ENCODE measurements at places on chromosomes 2 and 18.

DNA sequence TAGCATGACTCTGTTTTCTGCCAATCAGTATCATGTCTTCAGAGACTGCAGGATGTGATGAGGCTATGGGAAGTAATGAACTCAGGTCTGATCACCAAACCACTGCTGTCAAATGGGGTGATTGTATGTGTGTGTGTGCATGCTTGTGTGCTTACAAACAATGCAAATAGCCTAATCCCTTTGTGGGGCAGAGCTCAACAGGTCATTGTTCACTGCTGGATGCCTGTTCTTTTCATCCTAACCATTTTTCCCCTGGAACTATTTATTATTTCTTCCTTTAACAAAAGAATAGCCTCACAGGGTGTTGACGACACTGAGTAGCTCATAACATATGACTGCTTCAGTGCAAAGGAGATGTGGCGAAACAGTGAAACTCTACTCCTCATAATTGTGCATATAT lies 55.9 kb downstream of the NXPH2 start:
- no peak overlapping the region for H3K27ac ChIP-seq
- H3K4me1 ChIP-seq, result no peaks in the 10 kb centered on the region
- H3K36me3 ChIP-seq, result no peaks in the 10 kb centered on the region
- DNase-seq, result no peak

GRCh38 chr2:202815548-202816360 lies 55.8 kb downstream of the ICA1L start:
- no peak overlapping the region for H3K4me3 ChIP-seq
- no peak for DNase-seq
- no peak overlapping the region for H3K27ac ChIP-seq
- peaks cover 10% of the 10 kb centered on the region for H3K36me3 ChIP-seq

GRCh38 chr18:72672364-72673184 lies 128.4 kb upstream of the CBLN2 start:
- no peaks in the 10 kb centered on the region for H3K27me3 ChIP-seq
- no peaks in the 10 kb centered on the region for H3K36me3 ChIP-seq
- H3K4me1 ChIP-seq, result no peaks in the 10 kb centered on the region
- H3K27ac ChIP-seq, result no peak overlapping the region

GRCh38 chr2:95539290-95539689 lies 52.5 kb upstream of the TRIM43 start:
- H3K4me3 ChIP-seq, result no peak overlapping the region
- no peaks in the 10 kb centered on the region for H3K36me3 ChIP-seq
- no peak overlapping the region for H3K27ac ChIP-seq
- H3K27me3 ChIP-seq, result peaks cover 11% of the 10 kb centered on the region
- DNase-seq, result no peak

DNA sequence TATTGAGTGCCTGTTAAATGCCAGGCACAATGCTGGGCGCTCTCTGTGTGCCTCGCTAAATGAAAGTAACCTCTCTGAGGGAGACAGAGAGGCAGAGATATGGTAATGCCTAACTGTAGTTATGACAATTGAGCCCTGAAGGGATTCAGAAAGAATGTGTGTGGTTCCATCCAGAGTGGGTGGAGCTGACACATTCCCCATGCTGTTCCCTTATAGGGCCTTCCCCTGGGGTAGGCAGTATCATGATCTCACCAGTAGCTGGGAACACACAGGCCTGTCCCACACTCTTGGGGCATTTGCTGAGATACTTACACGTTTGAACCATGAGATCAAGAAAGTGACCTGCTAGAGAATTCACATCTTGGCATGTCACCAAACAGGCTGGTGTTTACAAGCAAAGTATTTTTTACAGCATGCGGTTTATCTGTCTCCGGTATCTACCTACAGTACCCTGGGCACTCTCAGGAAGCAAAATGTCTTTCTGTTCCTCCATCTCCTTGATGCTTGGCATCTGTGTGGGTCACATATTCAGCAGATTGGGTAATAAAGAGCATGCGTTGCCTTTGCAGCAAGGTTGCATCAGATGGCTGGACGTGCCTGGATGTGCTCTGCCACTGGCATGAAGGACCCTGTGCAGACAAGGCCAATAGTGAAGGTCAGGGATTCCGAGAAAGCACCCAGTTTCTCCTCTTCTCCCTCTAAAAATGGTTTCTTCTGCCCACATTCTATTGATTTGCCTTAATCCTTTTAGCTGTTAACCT lies 9.4 kb downstream of the CTIF start:
- H3K4me3 ChIP-seq, result no peak overlapping the region
- no peak for DNase-seq
- H3K36me3 ChIP-seq, result no peaks in the 10 kb centered on the region
- H3K4me1 ChIP-seq, result no peaks in the 10 kb centered on the region
- H3K27ac ChIP-seq, result no peak overlapping the region

GRCh38 chr2:120237491-120237902 lies 14.3 kb upstream of the TMEM185B start:
- H3K4me1 ChIP-seq, result peaks cover 9% of the 10 kb centered on the region
- H3K27me3 ChIP-seq, result no peaks in the 10 kb centered on the region
- H3K36me3 ChIP-seq, result peaks cover 2% of the 10 kb centered on the region
- H3K4me3 ChIP-seq, result no peak overlapping the region

DNA sequence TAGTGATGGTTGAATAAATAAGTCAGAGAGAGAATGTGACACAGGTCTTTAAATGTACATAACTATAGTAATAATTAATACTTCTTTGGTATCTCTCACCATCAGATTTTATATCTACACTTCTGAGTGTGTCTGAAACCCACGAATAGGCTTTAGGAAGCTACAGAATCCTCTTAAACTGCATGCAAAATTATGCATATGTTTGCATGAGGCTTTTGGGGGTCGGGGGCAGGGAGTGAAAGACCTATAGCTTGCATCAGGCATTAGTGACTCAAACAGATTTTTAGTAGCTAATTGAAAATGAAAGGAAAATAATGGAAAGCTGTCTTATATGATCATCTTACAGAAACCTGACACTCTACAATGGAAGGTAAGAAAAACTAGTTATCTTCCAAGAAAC lies 14.9 kb downstream of the LRPPRC start:
- H3K27me3 ChIP-seq, result no peaks in the 10 kb centered on the region
- peaks cover 35% of the 10 kb centered on the region for H3K36me3 ChIP-seq
- H3K4me3 ChIP-seq, result no peak overlapping the region
- H3K27ac ChIP-seq, result no peak overlapping the region
- H3K4me1 ChIP-seq, result peaks cover 6% of the 10 kb centered on the region

GRCh38 chr18:41977233-41977632 lies 22.2 kb downstream of the PIK3C3 start:
- peaks cover 25% of the 10 kb centered on the region for H3K4me1 ChIP-seq
- H3K4me3 ChIP-seq, result no peak overlapping the region

- DNase-seq, result no peak
- H3K27me3 ChIP-seq, result peaks cover 16% of the 10 kb centered on the region
- no peak overlapping the region for H3K27ac ChIP-seq
- no peak overlapping the region for H3K4me3 ChIP-seq
- H3K36me3 ChIP-seq, result no peaks in the 10 kb centered on the region
These were observed 58.5 kb upstream of the SLC16A14 start for GRCh38 chr2:230127195-230127594.

- H3K4me1 ChIP-seq, result no peaks in the 10 kb centered on the region
- H3K27me3 ChIP-seq, result no peaks in the 10 kb centered on the region
- H3K27ac ChIP-seq, result no peak overlapping the region
- no peaks in the 10 kb centered on the region for H3K36me3 ChIP-seq
- H3K4me3 ChIP-seq, result no peak overlapping the region
These were observed 39.9 kb upstream of the COBLL1 start for GRCh38 chr2:164881524-164881923.

GRCh38 chr2:150679456-150680120 lies 192.1 kb upstream of the RND3 start:
- no peaks in the 10 kb centered on the region for H3K36me3 ChIP-seq
- H3K4me3 ChIP-seq, result no peak overlapping the region
- DNase-seq, result no peak
- no peak overlapping the region for H3K27ac ChIP-seq
- no peaks in the 10 kb centered on the region for H3K4me1 ChIP-seq

- H3K36me3 ChIP-seq, result no peaks in the 10 kb centered on the region
- no peak overlapping the region for H3K4me3 ChIP-seq
- DNase-seq, result no peak
- peaks cover 22% of the 10 kb centered on the region for H3K27me3 ChIP-seq
These were observed 226.9 kb downstream of the CYRIA start for GRCh38 chr2:16438613-16439321.

GRCh38 chr2:43276962-43277391 lies 50.6 kb upstream of the ZFP36L2 start:
- H3K27ac ChIP-seq, result peak overlapping the region; percentile 38
- DNase-seq, result no peak
- no peaks in the 10 kb centered on the region for H3K27me3 ChIP-seq
- H3K4me3 ChIP-seq, result no peak overlapping the region
- H3K4me1 ChIP-seq, result peaks cover 9% of the 10 kb centered on the region
- peaks cover 24% of the 10 kb centered on the region for H3K36me3 ChIP-seq

GRCh38 chr2:28088970-28089369 lies 198.4 kb downstream of the BABAM2 start:
- no peaks in the 10 kb centered on the region for H3K36me3 ChIP-seq
- H3K27me3 ChIP-seq, result no peaks in the 10 kb centered on the region
- no peak overlapping the region for H3K4me3 ChIP-seq

- H3K4me3 ChIP-seq, result no peak overlapping the region
- no peak overlapping the region for H3K27ac ChIP-seq
- no peaks in the 10 kb centered on the region for H3K36me3 ChIP-seq
- DNase-seq, result no peak
These were observed 91.7 kb downstream of the ZCCHC2 start for GRCh38 chr18:62614494-62614893.

- H3K4me1 ChIP-seq, result no peaks in the 10 kb centered on the region
- peaks cover 9% of the 10 kb centered on the region for H3K36me3 ChIP-seq
- DNase-seq, result no peak
- H3K4me3 ChIP-seq, result no peak overlapping the region
These were observed 117.7 kb downstream of the GPD2 start for GRCh38 chr2:156553714-156554442.

DNA sequence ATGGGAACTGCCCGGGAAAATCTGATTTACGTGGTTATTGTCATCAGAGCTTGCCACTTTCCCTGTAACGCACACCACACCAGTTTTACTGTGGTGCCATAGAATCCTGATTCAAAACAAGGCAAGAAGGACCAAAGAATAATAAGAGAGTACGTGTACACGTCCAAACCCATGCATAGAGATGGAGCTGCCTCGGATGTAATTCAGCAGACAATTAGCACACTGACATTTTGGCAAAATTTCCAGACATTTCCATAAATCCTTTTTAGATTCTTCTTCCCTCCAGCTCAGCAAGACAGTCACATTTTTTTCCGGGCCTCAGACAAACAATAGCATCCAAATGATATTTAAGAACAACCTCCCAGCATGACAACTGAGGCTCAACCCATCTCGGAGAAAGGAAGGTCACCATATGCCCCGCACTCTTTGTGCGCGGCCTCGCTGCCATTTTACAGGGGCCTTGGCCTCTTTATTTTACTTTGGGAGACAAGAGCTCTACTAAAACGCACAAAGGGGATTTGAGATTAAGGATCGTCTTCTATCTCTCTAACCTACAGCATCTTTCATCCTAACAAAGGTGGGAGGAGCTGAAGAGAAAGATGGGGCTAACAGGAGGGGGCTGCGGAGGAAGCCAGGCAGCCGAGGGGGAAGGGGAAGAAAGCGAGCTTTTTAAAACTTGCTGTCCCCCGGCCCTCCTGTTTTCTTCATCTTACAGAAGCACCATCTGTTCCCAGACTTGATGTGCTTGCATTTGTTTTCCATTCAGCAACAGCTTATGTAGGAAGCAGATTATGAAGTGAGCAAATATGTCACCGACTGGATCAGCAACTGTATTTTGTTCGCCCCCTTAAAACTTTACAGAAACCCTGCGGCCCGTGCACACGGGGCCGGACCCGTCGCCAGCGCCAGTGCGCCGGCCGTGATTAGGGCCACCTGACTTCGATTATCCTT lies 61.0 kb downstream of the CDCA7 start:
- peaks cover 44% of the 10 kb centered on the region for H3K27me3 ChIP-seq
- no peak overlapping the region for H3K27ac ChIP-seq
- no peak for DNase-seq

- no peak overlapping the region for H3K27ac ChIP-seq
- H3K4me1 ChIP-seq, result no peaks in the 10 kb centered on the region
- no peak for DNase-seq
- H3K27me3 ChIP-seq, result no peaks in the 10 kb centered on the region
These were observed 24.8 kb upstream of the TNS1 start for GRCh38 chr2:218027426-218028188.

- no peak for DNase-seq
- H3K4me1 ChIP-seq, result no peaks in the 10 kb centered on the region
- H3K4me3 ChIP-seq, result no peak overlapping the region
- no peaks in the 10 kb centered on the region for H3K27me3 ChIP-seq
- H3K27ac ChIP-seq, result no peak overlapping the region
- no peaks in the 10 kb centered on the region for H3K36me3 ChIP-seq
These were observed 2113.3 kb upstream of the PIK3C3 start for GRCh38 chr18:39841482-39842365.

DNA sequence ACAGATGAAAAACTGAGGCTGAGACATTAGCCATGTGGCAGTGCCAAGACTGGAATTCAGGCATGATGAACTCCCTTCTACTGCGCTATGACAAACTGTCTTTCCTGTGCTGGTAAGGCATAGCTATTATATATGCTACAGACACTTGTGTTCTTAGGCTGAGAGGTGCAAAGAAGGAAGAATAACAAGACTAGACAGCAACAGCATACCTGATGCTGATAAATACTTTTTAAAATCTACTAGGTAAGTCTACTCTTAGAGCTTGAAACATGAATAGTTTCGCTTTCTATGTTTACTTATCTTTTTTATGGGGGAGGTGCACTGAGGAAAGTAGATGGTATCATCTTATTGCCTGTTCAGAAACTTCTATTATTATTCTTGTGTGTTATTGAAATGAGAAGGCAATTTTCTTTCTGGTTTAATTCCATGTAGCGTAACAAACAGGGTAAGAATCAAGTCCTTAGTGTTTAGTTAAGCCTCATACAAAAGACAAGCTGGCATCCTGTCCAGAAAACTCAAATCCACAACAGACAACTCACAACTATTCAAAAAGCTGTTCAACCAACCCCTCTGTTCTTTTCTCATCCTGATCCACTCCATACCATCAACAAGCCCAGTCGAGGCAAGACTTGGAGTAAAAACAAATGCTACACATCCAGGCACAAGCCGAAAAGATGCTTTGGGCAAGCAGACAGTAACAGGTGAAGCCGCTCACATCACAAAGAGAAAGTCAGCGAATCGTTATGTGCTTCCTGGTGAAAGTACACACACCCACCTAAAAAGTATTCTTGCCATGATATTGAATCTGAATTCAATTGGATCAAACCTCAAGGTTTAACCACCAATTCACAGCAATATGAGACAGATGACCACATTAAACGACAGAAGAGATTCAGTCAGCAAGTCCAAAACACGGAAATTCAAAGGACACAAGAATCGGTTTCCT lies 1.5 kb downstream of the TTC32 start:
- peaks cover 25% of the 10 kb centered on the region for H3K4me1 ChIP-seq
- H3K27ac ChIP-seq, result peak overlapping the region; percentile 94
- peak; percentile 24 for DNase-seq
- H3K27me3 ChIP-seq, result peaks cover 19% of the 10 kb centered on the region
- peaks cover 31% of the 10 kb centered on the region for H3K36me3 ChIP-seq
- H3K4me3 ChIP-seq, result peak overlapping the region; percentile 85

- H3K27ac ChIP-seq, result no peak overlapping the region
- no peak overlapping the region for H3K4me3 ChIP-seq
- DNase-seq, result no peak
- no peaks in the 10 kb centered on the region for H3K36me3 ChIP-seq
- no peaks in the 10 kb centered on the region for H3K27me3 ChIP-seq
- H3K4me1 ChIP-seq, result no peaks in the 10 kb centered on the region
These were observed 169.5 kb downstream of the SLC8A1 start for GRCh38 chr2:40282428-40282827.

- no peak for DNase-seq
- H3K27ac ChIP-seq, result no peak overlapping the region
- no peaks in the 10 kb centered on the region for H3K27me3 ChIP-seq
- no peaks in the 10 kb centered on the region for H3K4me1 ChIP-seq
- no peaks in the 10 kb centered on the region for H3K36me3 ChIP-seq
These were observed 289.0 kb downstream of the RNF144A start for GRCh38 chr2:7206111-7206810.
